Gastrocnemius medialis (tissue), 4 donors: ENCODE measurements at places on chromosomes 7 and 10.

DNA sequence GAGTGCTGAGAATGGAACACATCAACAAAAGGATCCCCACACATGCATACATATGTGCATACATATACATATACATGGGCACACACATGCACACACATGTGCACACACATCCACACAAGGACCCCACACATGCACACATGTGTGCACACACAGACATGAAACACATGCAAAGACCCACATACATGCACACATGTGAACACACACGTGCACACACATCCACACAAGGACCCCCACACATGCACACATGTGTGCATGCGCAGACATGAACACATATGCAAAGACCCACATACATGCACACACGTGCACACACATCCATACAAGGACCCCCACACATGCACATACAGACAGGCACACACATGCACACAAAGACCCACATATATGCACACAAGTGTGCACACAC lies 104.4 kb upstream of the ADARB2 start:
- no peak for DNase-seq

DNA sequence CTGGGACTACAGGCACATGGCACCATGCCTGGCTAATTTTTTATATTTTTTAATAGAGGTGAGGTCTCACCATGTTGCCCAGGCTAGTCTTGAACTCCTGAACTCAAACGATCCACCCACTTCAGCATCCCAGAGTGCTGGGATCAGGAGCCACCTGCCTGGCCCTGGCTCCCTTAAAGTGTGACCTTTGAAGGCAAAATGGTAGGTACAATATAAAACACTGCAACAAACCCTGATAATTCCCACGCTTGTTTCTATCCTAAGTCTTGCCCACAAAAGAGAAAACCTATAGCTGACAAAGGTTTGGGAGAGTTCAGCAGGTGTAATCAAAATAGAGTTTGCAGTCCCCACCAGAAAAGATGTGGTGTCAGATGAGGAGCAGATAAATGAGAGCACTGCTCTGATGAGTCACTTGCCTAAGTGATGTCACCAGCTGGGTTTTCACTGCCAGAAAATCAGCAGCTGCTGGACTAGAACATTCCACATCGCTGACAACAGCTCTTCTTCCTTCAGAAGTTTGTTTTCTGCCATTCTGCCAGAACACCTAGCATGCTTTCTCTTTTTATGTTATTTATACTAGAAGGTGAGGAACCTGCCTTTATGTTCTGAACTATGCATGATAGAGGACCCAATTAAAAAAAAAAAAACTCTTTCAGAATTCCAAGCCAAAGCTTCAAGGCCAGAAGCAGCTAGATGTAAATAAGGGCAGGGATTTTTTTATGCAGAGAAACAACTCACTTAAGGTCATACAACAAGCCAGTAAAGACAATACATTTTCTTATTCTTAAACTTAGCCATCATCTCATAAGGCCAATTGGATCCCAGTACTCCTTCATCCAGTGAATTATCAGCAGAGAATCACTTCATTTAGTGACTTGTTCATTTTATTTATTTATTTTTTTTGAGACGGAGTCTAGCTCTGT lies 18.0 kb downstream of the PURB start:
- DNase-seq, result peak; percentile 80

GRCh38 chr10:21314906-21315644 lies 210.4 kb downstream of the SKIDA1 start:
- DNase-seq, result no peak

DNA sequence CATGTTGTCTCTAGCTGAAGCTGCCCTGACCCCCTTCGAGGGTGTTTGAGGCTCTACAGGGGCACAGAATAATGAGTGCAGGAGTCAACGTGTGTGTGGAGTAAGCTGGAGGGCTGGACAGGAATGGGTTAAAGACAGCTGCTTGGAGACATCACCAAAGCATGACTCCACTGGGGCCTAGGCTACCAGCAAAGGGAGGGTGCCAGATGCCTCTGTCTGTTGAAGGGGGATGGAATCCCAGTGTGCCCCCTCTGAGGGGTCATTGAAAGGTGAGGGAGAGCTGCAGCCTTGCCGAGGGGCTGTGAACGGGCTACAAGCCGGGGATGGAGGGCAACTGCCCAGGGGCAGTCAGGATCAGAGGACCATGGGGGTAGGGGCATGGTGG lies 51.7 kb upstream of the PODXL start:
- no peak for DNase-seq

DNA sequence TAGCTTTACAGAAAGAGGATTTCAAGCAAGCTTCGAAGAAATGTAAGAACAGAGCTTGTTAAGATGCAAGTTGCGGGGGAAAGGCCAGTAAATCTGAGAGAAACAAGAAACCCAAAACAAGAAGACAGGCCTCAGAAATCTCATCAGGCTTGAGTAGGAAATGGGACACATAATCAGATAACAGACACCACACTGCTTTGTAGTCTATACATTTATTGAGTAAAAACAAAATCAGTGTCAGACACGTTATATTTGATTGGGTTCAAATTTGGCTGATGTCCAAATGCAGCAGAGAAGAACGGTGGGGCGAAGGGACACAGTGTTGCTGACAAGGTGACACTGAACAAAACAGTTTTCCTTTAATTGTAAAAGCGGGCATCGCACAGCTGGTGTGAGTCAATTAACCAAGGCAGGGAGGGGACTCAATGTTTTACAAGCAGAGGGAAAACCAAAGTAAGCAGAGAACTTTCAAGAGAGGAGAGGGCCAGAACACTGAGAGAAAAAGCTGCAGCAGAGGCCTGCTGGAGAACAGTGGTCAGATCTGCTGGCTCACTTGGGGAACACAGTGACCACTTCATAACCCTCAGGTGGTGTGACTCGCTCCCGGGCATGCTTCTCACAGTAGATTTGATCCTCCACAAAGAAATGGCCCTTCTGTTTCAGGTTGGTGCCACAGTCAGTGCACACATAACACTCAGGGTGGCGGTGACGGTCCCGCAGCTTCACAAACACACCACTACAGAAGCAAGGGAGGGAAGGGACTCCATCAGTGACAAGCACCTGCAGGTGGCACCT lies 43.5 kb downstream of the ACSM6 start:
- no peak for DNase-seq

DNA sequence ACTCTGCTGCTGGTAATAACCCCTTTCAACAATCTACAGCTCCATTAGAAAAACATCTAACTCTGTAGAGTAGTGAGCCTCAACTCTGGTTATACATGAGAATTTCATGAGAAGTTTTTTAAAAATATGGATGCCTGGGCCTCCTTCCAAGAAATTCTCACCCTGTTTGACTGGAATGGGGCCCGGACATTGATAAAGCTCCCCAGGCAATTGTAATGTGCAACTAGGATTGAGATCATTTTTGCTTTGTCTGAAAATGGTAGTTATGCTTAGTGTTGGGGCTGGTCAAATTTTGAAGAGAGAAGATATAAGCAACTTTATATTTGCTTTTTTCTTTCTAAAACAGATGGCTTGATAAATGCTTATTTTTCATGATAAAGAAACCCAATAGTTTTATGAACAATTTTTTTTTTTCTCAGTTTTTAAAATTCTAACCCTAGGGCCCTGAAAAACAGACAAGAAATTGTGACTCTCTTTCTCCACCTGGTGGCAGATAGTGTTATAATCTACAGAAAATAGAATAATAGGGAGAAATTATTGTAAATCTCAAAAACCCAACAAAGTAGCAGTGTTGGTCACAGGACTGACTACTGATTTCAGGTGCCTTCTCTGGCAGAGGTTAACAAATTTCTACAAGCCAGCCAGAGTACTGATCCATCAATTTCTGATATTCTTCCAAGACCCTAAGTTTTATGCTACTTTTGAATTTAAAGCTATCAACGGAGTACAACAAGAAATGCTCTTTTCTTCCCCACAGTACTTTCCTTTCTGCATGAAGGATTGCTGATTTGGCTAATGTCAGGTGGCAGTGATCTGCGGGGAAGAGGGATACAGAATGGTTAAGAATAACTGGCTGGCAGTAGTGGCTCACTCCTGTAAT lies 174.8 kb downstream of the DKK1 start:
- no peak for DNase-seq

GRCh38 chr7:15977663-15978062 lies 291.2 kb upstream of the MEOX2 start:
- DNase-seq, result no peak

DNA sequence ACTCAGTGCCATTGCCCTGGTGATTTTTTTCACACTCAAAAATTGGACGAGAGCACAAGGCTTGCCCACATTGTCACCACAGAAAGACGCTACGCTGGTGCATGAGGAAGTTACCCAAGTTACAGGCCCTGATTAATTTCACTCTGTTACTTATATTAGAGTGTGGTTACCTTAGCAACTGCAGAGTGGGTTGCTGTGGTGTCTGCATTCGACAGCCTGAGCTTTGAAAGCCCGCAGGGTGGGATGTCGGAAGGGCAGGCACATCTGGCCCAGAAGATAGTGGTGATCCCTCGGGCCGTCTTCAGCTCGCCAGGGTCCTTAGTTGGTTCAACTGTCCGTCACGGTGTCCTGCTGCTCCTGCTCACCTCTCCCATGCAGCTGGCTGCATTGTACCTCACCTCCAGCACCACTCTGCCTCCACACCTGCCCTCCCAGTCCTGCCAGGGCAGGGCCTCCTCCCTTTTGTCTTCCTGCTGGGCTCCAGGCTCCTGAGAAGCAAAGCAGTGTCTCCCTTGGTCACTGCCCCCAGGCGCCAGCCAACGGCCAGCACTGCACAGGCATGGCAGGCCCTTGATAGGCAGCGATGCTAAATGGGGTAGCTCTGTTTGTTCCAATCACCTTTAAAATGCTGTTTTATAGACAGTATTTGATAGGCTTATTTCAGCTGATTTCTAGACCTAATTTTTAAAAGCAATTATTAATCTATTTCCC lies 167.2 kb downstream of the EBF3 start:
- DNase-seq, result no peak

GRCh38 chr7:55431898-55432297 lies 66.8 kb downstream of the LANCL2 start:
- DNase-seq, result no peak

- no peak for DNase-seq
Measured at GRCh38 chr10:78448994-78449418, 415.3 kb downstream of the RPS24 start.

DNA sequence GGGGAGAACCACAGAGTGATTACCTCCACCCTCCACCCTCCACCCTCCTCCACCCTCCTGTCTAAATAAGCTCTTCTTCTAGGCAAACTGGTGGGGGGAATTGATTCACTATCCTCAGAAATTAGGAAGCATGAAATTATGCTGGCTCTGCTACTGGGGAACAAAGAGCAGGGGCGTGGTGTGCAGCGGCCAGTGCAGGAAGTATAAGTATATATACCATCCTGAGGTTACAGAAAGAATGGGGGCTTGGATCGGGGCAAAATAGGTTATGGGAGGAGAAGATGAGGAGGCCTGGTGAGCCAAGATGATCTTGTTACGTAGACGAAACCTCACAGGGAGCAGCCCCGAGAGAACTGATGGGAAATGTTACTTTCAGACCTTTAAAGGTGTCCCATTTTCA lies 49.1 kb downstream of the SYPL1 start:
- no peak for DNase-seq

- DNase-seq, result no peak
Measured at GRCh38 chr7:155559519-155560108, 13.3 kb upstream of the CNPY1 start.

- DNase-seq, result no peak
Measured at GRCh38 chr10:34094961-34095360, 720.1 kb downstream of the PARD3 start.

GRCh38 chr7:99032928-99033327 lies 111.0 kb downstream of the SMURF1 start:
- no peak for DNase-seq

- DNase-seq, result no peak
Measured at GRCh38 chr7:87747681-87748080, 119.5 kb downstream of the RUNDC3B start.
